ENCODE measurements at places on chromosomes 4 and X. TPM values are rescaled to one million over a fixed set of nuclear protein-coding genes. Genes with fewer than 3 reads are reported as not detected.

Gene S100G
- not detected for total RNA-seq

Gene OPRPN
- not detected for total RNA-seq

Gene CLTRN
- 1.2 TPM for total RNA-seq

Gene SSX2
- total RNA-seq, result not detected

GRCh38 chr4:47838445-47838844 is 578 bp upstream of the CORIN start:
- H3K36me3 ChIP-seq, result peaks cover 4% of the 10 kb centered on the region
- H3K4me1 ChIP-seq, result peaks cover 18% of the 10 kb centered on the region
- no peak for DNase-seq
- peaks cover 20% of the 10 kb centered on the region for H3K27me3 ChIP-seq
- H3K27ac ChIP-seq, result no peak overlapping the region
- H3K4me3 ChIP-seq, result peak overlapping the region; percentile 84

DNA sequence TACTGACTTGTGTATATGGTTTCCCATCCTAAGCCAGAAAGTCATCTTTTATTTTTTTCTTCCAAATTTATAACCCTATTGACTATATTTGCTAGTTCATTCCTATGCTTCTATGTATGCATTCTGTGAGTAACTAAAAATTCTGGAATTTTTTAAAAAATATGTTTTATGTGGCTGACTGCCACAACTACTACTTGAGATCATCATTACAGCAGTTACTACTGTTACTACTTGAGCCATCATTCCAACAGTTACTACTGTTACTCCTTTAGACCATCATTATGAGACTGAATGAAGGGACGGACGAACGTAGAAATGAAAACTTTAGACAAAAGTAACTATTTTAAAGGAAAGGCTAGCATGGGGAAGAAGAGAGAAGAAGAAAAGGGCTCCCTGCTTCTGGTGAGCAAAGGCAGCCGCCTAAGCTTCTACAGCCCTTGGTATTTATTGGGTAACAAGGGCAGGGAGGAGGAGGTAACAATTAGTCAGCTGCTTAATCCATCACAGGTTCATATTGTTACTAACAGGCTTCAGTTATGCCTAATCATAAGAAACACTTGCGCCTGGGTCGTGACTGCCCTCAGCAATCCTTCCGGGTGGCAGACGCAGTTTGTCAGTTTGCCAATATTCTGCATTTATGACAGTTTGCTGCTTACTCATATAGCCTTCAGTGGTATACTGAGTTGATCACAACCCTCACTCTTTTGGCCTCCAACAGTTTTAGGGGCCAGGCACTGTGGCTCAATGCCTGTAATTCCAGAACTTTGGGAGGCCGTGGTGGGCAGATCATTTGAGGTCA is 80.4 kb downstream of the PDLIM5 start:
- no peaks in the 10 kb centered on the region for H3K27me3 ChIP-seq
- no peak overlapping the region for H3K27ac ChIP-seq
- no peak for DNase-seq
- H3K4me3 ChIP-seq, result no peak overlapping the region
- peaks cover 36% of the 10 kb centered on the region for H3K4me1 ChIP-seq

- no peak for DNase-seq
- H3K4me1 ChIP-seq, result peaks cover 43% of the 10 kb centered on the region
- H3K4me3 ChIP-seq, result no peak overlapping the region
These were observed 152.0 kb downstream of the GASK1B start for GRCh38 chr4:158020734-158021346.

DNA sequence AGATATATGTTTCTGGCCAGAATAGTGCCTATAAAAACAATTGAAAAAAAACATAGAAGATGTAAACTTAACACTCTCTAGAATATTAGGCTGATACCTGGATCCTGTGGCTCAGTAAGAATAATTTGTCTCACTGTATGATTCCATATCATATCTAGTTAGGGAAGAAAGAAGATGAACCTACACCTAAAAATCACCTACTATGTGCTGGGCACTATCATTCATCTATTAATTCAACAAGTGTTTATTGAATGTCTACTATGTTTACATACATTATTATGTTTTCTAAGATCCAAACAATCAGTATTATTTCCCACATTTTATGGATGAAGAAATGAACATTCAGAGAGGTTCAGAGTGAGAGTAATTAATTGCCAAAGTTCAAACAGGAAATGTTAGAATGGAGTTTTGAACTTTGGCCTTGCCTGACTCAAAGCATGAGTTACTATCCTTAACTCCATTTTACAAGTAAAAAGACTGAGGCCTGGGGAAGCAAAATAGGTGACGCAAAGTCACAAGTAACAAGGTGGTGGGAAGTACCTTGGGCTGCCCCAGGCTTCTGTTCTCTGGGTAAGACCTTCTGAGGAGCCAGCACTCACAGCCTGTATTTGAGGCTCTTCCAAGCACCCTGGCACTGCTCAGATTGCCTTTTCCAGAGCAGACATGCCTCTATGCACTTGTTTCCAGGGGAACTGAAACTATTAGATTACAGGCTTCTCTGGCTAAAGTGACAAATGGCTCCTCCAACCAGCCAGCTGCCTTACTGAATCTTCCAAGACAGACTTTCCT is 111.1 kb upstream of the ACSL4 start:
- H3K4me1 ChIP-seq, result peaks cover 19% of the 10 kb centered on the region
- H3K4me3 ChIP-seq, result no peak overlapping the region
- H3K36me3 ChIP-seq, result no peaks in the 10 kb centered on the region

- DNase-seq, result no peak
- no peak overlapping the region for H3K4me3 ChIP-seq
- H3K27ac ChIP-seq, result no peak overlapping the region
- peaks cover 4% of the 10 kb centered on the region for H3K36me3 ChIP-seq
- no peaks in the 10 kb centered on the region for H3K27me3 ChIP-seq
These were observed 144.4 kb upstream of the GATB start for GRCh38 chr4:151905197-151905596.
